ENCODE measurements at places on chromosomes 7 and 10.

- DNase-seq: no peak
Measured at GRCh38 chr10:105328503-105329133, 687.5 kb downstream of the SORCS3 start.

GRCh38 chr7:2519119-2519930 is at the start of gene LFNG:
Gene LFNG, plus strand, starts transcription at chr7:2519774. Its CDS starts 88 bp downstream, at chr7:2519862.
- peak; percentile 95 for DNase-seq

DNA sequence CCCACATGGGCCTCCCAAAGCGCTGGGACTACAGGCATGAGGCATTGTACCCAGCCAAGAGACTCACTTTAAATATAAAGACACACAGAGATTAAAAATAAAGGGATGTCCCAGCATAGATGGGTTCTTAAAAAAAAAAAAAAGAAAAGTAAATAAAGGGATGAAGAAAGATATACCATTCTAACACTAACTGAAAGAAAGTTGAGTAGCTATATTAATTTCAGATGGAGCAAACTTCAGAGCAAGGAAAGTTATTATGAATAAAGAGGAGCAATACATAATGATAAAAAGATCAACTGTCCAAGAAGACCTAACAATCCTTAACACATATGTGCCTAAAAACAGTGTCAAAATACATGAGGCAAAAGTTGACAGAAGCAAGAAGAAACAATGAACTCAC is 33.0 kb upstream of the SPOCK2 start:
- no peak for DNase-seq

DNA sequence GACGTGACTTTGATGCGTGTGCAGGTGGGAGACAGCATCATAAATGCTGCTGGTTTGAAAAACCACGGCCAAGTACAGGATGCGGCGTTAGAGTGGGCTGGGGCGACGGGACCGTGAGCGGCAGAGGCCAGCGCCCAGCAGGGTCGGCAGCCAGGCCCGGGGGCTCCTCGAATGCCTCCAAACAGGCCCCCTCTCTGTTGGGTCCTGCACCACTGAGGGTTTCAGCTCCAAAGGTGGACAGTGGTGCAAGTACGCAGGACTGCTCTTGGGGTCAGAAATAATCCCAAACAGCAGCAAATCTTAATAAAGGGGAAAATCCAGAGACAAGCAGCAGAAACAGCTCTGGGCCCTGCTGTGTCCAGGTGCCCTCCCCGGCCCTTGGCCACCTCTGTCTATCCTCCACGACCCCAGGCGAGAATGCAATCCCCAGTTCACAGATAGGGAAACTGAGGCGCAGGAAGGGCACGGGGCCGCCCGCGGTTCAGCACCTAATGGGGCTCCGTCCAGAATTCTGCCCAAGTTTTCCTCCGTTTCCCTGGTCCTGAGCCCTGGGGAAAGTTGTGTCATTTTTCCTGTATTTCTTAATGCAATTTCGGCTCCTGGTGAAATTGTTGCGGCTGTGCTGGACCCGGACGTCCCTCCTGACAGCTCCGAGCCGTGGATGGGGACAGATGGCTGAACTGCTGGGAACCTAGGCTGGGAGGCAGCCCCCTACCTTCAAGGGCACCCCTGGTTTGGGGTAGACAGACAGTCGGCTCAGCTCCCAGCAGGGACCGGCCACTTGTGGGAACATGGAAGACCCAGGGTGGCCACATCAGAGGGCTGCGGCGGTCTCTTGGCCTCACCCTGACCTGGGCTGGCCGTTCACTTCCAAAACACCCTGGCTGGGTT is 97.4 kb downstream of the FOXL3 start:
- peak; percentile 60 for DNase-seq

GRCh38 chr7:142581341-142581740 is 167.9 kb upstream of the PRSS1 start:
- DNase-seq: no peak

DNA sequence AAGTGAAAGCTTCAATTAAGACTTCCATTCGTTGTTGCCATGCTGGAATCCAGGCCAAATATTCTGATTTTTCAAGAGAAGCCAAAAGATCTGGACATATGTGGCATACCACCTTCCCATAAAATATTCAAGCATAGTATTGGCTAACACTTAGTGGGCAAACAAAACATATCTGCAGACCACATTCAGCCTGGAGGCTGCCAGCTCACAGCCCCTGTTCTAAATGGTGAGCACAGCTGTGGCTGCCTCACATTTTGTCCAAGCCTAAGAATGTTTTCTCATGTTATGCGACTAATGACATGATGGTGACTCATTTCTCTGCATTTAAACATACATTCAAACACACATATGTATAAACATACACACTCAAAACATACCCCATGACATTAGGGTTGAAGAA is 10.6 kb upstream of the CALU start:
- DNase-seq: no peak

GRCh38 chr10:130958003-130958402 is 353.5 kb downstream of the TCERG1L start:
- no peak for DNase-seq

DNA sequence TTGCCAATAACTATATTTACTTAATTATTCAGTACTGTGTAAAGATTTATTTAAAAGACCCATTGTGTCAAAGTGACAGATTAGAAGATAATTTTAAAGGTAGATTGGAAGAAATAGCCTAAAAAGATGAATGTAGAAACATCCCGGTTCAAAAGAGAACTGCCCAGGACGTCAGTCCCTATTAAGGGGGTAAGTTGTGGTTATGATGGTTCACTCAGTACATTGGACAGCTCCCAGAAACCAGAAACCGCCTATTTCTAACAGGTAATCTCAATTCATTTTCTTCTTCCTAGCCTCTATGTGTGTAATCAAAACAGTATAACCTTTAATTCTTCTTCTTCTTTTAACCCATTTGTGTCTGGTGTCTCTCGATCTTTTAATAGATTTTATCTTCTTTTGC is 1.5 kb upstream of the FERD3L start:
- DNase-seq: no peak

GRCh38 chr10:123848564-123849457 is 42.8 kb downstream of the CPXM2 start:
- no peak for DNase-seq

DNA sequence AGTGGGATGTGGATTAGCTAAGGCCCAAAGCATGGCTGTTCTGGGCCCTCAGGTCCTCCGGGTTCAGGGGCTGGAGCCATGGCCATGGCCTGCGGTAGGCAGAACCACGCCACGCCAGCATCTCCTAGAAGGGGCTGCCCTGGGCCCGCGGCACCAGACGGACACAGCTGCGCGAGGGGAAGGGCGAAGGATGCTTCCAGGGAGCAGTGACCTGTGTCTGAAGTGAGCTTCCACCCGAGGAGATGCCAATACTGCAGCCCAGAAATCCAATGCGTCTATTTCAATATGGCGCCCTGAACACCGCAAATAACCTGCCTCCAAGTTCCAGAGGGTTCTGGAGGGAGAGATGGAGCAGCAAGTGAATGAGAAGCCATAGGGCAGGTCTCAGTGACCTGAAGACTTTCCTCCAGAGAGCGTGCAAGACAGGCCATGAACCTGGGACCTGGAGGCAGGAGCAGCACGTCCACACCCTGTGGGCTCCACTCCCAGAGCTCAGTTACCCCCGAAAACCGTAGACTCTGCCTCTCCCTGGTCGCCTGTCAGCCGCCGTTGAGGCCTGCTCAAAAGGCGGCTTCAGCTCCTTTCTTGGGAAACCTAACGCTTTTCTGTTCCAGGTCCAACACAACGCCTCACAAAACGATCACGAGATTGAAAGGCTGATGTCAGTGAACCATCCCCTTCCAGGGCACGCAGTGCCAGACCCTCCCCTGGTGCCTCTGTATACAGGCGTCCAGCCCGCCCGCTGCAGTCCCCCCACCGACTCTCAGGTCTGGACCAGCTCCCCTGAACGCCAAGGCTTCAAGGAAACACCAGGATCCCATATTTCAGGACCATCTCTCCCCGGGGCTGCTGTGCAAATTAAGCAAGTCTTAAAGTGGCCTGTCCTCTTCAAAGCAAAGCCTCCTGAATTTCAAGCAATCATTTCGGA is 37.4 kb downstream of the AMZ1 start:
- peak; percentile 58 for DNase-seq

DNA sequence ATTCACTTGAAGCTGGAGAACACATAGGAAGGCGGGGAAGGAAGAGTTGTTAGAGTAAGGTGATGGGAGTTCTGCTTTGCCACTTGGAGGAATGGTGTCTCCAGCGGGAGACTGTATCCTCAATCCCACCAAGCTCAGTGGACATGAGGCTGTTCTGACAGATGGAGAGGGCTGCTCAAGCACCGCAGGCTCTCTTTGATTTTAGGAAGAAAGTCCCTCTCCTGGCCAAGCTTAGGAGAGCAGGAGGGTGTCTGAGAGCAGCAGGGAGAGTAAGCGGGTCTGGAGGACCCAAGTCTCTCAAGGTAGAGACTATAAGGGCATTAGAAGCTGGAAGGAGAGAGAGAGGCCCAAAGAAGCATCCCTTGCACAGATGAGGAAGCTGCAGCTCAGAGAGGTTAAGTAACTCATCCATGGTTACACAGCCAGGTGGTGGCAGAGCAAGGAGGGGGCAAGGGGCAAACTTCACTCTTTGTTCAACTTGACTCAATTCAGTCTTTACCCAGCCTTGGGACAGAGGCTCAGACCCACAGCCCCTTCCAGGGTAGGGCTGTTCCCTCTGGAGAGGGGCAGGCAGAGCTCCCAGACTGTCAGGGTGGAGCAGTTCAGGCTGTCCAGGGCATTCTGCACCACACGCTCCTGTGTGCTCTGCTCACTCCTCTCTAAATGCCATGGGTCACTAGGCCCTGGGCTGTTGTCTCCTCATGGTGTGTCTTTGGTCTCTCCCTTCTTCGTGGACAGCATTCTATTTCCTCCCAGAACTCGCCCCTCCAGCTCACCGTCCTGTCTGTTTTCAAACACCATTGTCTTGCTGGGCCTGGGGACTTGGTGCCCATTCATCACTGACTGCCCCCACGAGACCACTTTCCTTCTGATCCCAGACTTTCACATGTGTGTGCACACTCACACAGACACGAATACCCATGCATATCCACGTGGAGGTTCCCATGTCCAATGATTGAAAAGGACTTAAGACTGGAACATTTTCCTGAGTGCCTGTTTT is 8.9 kb downstream of the CHAT start:
- peak; percentile 37 for DNase-seq

- no peak for DNase-seq
Measured at GRCh38 chr7:108016841-108017775, 14.1 kb upstream of the LAMB1 start.

DNA sequence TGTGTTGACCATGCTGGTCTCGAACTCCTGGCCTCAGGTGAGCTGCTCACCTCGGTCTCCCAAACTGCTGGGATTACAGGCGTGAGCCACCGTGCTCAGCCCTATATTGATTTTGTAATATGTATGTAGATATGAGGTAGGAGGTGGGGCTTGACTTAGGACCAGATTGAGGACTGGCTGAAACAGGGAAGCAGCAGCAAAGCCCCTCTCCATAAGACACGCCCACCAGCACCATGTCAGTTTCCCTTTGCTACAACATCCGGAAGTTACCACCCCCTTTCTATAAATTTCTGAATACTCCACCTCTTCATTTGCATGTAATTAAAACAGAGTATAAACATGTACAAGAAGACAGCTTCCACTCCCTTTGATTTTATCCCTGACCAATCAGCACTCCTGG is 47.9 kb upstream of the MYL10 start:
- DNase-seq: no peak

DNA sequence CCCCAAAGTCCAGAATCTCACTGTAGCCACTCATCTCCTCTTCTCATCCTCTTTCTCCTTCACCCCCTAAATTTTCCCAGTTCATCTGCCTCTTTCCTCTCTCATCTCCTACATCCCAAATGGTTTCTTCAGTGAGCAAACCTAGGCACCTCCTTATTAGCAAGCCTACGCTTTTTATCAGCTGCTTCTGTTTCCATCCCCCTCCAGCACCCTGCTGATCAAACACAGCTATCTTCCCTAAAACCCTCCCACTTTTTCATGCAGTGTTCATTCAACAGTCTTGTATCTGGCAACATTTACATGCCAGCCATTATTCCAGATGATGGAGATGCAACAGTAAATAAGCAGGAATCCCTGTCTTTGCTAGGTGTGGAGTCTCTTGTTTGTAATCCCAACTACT is 3.3 kb upstream of the ABRAXAS2 start:
- no peak for DNase-seq

- DNase-seq: no peak
Measured at GRCh38 chr10:91604553-91605534, 28.0 kb downstream of the PPP1R3C start.

DNA sequence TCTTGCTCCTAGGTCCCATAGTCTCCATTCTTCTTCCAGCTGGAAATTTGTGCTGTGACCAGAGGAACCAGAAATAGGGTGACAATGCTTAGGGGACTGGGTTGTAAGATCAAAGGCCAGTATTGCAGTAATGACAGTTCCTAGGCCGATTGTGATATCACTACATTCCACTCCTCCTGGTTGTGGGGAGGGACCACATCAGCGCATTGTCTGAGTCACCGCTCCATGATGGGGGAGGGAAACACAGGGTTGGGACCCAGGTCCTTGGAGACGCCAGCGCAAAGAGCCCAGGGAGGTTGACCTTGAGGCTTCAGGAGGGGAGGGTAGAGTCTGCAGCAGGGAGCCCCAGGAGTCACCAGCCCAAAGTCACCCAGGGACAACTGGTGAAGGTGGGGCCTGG is 20.8 kb upstream of the GGCT start:
- DNase-seq: no peak

DNA sequence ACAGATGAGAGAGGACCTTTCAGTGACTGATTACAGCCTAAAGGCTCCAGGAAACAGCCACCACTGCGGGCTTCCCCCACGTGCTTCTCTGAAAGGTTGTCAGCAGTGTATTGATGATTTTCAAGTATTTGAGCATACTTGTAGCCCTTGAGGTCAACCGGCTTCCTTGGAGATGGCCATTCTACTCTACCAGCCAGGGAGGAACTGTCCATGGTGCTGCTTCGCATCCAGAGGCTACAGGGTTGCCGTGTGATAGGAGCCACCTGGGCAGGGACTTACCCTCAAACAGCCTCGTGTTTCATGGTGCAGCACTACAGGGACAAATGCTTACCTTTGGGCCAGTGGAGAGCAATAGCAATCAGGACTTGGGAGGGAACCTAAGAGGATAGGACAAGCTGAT is 179.5 kb downstream of the DPP6 start:
- no peak for DNase-seq

- DNase-seq: no peak
Measured at GRCh38 chr10:75074711-75075445, 36.6 kb upstream of the SAMD8 start.

GRCh38 chr10:19767876-19768275 is 48.4 kb upstream of the PLXDC2 start:
- DNase-seq: no peak

GRCh38 chr7:130065500-130066152 is 4.7 kb upstream of the KLHDC10 start:
- DNase-seq: no peak

- DNase-seq: no peak
Measured at GRCh38 chr7:130446259-130446658, 5.4 kb upstream of the CEP41 start.

- peak; percentile 52 for DNase-seq
Measured at GRCh38 chr7:1708596-1709251, 38.6 kb downstream of the ELFN1 start.

GRCh38 chr10:124957404-124957947 is 15.6 kb downstream of the ZRANB1 start:
- no peak for DNase-seq
